GM20000 (cell line): ENCODE measurements at places on chromosomes 7 and 10.
A peak's percentile ranks its signal among the peaks of the same experiment; 100 is the strongest.

DNA sequence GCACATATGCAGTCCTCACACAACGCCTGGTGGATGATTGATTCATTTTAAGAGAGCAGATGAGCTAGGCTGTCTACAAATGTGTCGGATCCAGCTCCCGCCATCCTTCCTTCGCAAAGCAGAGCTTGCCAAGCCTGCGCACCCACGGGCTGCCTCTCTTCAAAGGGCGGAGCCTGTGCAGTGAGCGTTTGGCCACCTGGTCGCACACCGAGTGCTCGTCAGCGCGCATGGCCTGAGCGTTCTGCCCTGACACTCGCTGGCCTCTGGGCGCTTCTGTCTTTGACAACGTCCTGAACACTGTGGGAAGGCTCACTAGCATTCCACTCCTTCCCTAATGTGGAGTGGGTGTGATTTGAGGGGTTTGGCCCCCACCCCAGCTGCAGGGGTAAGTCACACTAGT, 47.1 kb upstream of the TMEM72 start:
- no peak for DNase-seq

- no peak for DNase-seq
Measured at GRCh38 chr7:99786726-99787335, 2.8 kb upstream of the CYP3A4 start.

DNA sequence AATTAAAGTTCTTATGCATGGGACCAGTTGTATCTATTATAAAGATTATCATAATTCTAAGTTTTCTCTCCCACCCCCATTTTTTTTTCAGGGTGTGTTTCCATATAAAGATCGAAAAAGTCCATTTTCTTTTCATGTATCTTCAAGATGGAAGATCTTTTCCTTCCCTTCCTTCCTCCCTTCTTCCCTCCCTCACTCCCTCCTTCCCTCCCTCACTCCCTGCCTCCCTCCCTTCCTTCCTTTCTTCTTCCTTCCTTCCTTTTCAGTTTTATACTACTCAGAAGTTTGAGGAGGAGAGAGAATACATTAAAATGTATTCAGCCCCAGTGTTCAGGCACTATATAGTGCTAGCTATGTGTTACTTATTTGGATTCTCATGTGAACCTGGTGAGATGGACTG, 98.0 kb downstream of the POLL start:
- no peak for DNase-seq

GRCh38 chr7:29619848-29620555, 56.4 kb downstream of the PRR15 start:
- DNase-seq = no peak

DNA sequence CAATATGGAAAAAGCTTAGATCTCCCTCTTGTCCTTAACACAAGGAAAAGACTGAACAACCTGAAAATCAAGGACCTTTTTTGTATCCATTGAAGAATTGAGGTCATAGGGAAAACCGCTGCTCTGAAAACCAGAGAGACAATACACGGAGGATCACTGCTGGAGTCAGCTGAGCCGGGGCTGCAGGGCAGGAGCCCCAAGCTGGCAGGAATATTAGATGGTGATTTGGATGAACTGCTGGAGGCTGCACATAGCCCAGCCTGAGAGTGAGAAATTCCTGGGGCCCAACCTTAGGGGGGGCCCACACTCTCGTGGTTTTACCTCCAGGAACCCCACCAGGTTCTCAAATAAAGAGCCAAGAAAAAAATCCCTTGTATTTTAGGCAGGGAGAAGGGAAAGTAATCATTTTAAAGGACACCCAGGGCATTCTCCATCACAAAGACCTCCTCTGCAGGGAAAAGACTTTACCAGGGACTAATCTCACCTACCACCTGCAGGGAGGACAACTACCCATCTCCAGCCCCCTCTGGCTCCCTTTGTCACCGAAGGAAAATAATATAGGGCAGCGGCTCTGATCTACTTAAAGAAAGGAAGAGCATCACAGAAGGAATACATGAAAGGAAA, 55.4 kb upstream of the RNF32 start:
- no peak for DNase-seq

DNA sequence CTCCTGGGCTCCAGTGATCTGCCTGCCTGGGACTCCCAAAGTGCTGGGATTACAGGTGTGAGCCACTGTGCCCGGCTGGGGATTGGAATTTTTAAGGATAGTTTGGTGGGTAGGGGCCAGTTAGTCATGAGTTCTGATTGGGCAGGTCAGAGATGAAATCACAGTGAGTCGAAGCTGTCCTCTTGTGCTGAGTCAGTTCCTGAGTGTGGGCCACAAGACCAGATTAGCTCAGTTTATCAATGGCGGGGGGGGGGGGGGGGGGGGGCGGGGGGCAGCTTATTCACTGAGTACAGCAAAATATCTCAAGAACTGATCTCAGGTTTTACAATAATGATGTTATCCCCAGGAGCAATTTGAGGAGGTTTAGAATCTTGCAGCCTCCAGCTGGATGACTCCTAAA, 11.6 kb upstream of the ERCC6 start:
- no peak for DNase-seq

DNA sequence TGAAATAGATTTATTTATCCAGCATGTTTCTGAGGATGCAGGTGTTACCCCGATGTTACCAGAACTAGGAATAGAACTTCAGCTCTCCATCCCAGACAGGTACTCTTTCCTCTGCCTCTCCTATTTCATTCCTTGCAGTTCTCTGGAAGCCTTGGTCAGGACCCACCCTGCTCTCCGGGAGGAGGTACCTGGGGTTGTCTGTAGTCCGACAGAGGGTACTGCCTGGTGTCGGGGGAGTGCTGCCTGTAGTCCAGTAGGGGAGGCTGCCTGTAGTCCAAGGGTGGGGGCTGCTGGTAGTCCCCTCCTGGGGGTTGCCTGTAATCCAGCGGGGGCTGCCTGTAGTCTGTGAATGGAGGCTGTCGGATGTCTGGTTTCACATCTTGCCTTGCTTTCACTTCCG, 328.4 kb downstream of the PHTF2 start:
- no peak for DNase-seq

GRCh38 chr10:117413928-117414618, 38.8 kb upstream of the PDZD8 start:
- no peak for DNase-seq

DNA sequence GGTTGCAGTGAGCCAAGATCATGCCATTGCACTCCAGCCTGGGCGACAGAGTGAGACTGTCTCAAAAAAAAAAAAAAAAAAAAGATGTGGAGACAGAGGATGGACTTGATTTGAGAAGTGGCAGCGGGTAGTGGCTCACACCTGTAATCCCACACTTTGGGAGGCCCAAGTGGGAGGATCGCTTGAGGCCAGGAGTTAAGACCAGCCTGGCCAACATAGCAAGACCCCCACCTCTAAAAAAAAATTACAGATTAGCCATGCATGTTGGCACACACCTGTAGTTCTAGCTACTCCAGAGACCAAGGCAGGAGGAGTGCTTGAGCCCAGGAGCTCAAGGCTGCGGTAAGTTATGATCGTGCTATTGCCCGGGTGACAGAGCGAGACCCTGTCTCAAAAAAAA, 24.3 kb upstream of the ASCC1 start:
- no peak for DNase-seq

GRCh38 chr10:82472406-82473335, 597.7 kb downstream of the NRG3 start:
- DNase-seq = no peak

GRCh38 chr7:129741743-129742213, 130.3 kb downstream of the NRF1 start:
- no peak for DNase-seq

- DNase-seq = peak; percentile 85
Measured at GRCh38 chr7:94657771-94658693, 2.1 kb upstream of the SGCE start.
